ENCODE measurements at places on chromosomes 1 and 21.

DNA sequence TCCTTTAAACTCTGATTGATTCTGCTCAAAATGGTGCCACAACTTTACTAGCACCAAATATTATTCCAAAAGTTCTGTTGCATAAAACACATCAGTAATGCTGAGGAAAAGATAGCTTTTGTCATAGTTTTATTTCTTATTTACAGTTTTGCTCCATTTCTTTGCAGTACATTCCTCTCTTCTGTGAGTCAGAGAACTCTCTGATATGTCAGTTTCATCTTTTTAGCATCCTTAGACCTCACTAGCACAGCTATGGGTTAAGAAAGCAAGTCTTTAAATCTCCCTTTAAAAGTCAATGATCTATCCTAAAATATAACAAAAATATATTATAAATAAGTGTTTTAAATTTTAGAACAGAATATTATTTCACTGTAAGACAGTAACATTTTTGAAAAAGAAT lies 356.6 kb upstream of the SNX7 start:
- no peak for DNase-seq

- DNase-seq = no peak
Measured at GRCh38 chr21:32382108-32382644, 10.6 kb downstream of the URB1 start.

DNA sequence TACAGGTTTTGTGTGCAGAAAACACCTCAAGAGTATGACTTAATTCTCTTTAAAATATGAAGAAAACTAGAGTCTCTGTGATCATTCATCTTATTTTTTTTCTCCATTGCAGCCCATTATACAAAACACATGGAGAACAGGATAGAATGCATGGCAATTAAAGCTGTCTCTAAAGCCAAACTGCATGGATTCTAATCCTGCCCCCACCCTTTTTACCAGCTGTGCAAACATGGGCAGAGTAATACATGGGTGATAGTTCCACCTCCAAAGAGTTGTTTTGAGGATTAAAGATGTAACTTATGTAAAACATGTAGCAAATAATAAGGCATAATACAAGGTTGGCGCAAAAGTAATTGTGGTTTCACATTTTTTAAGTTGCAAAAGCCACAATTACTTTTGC lies 114.4 kb downstream of the CLEC20A start:
- no peak for DNase-seq

DNA sequence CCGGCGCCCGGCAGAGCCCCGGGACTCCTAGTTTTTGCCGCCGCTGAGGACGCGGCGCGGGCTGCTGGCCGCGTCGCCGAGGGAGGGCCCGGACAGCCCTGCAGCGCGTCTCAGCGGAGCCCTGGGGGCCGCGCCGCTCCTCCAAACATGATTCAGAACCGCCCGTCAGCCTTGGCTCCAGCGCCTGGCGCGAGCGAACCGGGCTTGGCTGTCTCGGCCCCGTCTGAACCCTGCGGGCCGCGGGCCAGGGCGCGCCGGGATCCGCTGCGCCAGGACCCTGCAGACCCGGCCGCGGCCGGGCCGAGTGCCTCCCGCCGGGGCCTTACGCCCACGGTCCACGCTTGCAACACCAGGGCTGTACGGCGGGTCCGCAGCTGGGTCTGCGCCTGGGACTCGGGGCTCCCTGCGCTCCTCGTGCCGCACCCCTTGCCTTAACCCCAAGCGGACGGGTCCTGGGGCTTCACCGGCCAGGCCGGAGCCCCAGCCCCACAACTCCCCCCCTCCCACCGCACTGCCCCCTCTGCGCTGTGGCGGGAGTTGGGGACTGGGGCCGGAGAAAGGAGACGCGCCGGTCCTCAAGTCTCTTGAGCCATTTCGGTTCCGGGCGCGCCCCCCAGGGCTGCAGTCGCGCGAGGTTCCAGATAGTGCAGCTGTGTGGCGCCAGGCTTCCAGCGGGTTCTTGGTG lies 48.4 kb upstream of the CD34 start:
- no peak for DNase-seq

- DNase-seq = no peak
Measured at GRCh38 chr1:173405834-173406233, 71.3 kb upstream of the PRDX6 start.

- no peak for DNase-seq
Measured at GRCh38 chr1:41504114-41505035, 19.9 kb upstream of the EDN2 start.

DNA sequence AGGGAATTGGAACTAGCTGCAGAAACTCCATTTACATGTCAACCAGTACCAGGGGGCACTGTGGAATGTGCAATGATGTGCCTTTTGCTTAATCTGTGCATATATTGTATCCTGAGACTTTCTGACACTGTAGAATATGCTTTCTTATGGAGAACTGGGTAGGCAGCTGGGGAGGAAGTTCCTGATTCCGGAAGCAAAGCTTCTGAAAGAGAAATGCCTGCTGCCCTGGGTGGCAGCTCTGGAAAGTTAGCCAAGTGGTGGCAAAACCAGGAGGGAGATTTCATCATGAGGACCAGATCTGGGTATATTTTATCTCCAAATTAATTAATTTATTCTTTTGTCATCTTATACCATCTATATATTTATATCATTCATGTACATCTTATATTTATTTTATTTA lies 116.7 kb downstream of the XCL2 start:
- DNase-seq = no peak

- no peak for DNase-seq
Measured at GRCh38 chr1:245549996-245550719, 395.4 kb downstream of the KIF26B start.

GRCh38 chr1:67947114-67947513 lies 103.3 kb downstream of the DIRAS3 start:
- no peak for DNase-seq

- no peak for DNase-seq
Measured at GRCh38 chr1:97898948-97899347, 21.9 kb downstream of the DPYD start.

Data from stimulated activated CD8-positive, alpha-beta memory T cell treated with anti-CD3 and anti-CD28 coated beads, Interleukin-7, amount 100 ng/mL, for 4 hours (primary cell).